ENCODE measurements at places on chromosomes 5 and 9.
A peak's percentile ranks its signal among the peaks of the same experiment; 100 is the strongest.

GRCh38 chr5:56640763-56641406 lies 174.5 kb upstream of the MAP3K1 start:
- no peak for DNase-seq

DNA sequence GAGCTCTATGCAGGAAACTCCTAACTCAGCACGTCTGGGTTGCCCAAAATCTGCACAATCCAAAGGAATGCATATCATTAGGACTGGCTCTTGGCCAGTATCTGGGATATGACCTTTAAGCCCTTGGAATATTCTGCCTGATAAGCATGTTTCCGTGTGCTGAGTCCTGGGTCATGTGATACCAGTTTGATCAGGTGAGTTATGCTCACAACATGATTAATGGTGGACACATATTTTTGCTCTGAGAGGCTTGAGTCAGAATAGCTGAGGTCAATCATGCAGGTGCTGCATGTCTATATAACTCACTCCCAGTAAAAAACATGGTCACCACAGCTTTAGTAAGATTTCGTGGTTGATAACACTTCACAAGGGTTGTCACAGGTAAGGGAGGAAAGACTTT lies 408.8 kb downstream of the YTHDC2 start:
- no peak for DNase-seq

GRCh38 chr5:83488271-83488670 lies 16.7 kb downstream of the VCAN start:
- DNase-seq = no peak

- no peak for DNase-seq
Measured at GRCh38 chr5:36285837-36286615, 15.7 kb downstream of the RANBP3L start.

- no peak for DNase-seq
Measured at GRCh38 chr5:75351139-75351926, 14.3 kb downstream of the HMGCR start.

DNA sequence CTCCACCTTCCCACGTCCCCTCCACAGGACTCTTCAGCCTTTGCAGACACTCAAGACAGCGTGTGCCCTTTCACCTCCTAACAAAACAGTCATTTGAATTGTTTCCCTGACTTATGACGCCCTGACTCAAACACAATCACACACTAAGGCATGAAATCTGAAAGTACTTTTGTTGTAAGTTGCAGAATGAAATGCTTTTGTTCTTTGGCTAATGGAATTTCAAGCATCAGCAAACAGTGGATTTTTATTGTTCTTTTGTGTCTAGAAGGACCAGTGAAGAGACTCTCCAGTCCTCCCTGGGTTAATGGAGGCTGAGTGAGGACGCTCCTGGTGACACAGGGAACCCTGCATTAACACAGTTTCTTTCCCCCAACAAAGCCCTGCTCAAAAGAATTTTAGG lies 380.1 kb downstream of the CTNND2 start:
- DNase-seq = no peak

DNA sequence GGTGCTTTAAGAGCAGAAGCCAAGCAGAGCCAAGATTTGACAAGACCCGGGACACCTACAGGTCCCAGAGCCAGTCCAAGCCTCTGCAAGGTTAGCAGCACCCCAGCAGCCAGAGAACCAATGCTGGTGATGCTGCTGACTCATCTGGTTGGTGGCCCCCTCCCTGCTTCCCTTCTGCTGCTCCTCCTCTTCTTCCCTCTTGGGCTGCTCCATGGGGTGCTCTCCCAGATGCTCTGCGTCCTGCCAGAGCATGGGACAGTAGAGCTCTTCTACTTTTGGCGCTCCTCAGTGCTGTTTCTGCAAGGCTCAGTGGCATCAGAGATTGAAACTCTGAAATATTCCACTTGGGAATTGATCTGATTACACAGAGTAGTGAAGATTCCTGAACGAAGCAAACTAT lies 76.1 kb upstream of the SAP30L start:
- no peak for DNase-seq

DNA sequence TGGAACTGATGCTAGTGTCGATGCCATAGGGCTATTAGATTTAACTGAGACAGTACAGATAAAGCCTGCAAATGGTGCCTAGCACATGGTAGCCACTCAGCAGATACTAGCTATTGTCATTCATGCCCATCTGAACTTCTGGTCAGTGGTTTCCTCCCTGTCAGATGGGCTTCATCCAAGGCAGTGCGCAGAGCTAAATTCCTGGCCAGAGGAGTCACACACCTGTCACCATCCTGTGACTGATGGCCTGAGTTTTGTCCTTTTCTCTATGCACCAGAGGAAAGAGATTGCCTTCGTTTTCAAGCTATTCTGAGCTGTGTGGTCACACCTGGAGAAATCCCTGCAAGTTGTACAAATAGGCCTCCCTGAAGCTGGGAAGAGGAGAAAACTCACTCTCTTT lies 34.7 kb downstream of the MSX2 start:
- no peak for DNase-seq

DNA sequence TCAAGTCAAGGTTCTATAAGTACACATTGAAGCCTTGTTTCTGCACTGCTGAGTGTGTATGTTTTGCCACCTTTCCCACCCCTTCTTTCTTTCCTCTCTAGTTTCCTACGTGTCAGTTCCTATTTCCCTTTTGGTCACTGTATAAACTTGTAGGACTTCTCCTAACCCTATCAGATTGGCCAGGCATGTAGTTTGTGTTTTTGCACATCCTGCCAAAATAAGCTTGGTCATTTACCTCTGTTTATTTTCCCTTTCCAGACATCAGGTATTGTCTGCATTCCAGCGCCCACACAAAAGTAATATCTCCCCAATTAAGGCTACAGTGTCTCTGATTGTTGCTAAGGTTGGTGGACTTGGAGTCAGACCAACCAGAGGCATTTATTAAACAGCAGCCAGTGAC lies 252.9 kb upstream of the MPDZ start:
- DNase-seq = no peak

DNA sequence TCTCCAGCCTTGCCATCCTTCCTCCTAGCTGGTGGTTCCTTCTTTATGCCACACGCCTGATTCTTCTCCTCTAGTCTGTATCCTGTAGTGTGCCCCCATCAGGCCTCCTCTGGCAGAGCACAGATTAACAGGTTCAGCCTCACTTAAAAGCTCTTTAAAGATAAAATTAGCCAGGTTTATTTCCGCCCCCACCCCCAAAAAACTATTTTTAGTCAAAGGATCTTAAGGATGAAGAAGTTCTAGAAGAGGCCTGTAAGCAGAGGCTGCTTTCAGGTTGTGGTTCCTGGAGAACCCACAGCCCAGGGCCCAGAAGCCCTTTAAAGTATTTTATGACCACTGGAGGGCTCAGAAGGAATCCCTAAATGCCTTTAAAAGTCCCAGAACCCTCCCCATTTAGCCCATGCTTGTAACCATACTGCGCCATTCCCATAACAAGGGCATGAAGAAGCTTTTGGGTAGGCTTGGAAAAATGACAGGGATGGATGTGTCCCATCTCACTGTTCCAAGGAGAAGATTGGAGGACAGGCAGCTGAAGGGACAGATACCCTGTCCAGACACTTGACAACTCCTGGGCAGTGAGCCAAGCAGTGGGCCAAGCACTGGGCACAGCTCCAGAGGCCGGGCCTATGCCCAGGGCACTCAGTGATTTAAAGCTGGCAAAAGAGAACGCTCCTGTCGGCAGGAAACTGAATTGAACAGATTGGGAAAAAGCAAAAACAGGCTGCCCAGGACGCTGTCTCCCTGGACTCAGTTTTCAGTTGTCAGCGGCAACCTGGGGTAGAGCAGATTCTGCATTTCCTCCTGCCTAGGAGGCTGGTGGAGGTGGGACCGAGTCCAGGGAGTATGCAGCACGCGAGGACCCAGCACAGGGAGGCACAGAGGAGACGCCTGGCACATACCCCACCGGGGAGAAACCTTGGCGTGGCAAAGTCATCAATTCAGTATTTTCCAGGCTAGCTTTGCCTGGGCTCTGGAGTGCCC lies 106.3 kb upstream of the SSBP2 start:
- DNase-seq = no peak

DNA sequence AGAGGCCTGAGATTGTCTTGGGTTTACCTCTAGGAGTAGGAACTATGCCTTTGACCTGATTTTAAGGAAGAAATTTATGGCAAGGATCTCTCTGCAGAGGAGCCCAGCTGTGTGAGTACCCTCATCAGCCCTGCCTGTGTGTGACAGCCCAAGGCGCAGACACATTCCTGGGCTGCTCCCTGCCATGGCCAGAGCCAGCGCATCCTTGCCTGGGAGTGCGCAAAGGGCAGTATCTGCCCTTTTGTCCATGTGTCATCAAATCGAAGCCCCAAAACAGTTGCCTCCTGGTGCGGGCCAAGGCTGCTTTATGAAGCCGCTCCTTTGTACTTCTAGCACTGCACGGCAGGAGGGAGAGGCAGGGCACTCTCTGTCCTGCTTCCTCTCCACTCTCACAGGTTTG lies 51.9 kb downstream of the PRRT1B start:
- no peak for DNase-seq

GRCh38 chr5:87404359-87404758 lies 8.4 kb downstream of the CCNH start:
- DNase-seq = no peak

DNA sequence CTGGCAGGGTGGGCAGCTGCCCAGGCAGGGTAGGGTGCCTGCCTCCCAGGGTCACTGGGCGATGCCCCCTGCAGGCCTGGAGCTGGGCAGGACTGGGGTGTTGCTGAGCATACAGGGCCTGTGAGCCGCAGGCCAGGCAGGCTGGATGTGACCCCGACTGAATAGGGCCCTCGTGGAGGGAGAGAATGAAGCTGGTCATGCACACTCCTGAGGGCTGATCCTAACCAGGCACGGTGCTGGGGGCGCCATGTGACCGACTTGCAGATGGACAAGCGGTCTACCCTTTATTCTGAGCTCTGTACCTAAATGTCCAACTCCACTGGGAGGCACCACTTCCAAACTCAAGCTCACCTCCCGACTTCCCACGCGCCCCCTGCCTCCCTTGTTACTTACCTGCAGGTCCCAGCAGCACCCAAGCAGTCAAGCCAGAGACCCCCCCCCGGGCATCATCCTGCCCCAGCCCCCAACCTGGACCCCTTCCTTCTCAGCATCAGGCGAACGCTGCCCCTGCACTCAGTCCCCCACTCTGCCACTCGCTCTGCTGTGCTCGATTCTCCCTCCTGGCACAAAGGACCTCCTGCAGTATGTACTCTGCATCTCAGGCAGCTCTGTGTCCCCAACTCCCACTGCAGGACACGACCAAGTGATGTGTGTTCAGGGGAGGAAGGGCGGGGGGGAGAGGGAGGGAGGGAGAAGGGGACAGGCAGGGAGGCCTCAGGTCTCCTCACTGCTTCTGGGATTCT lies 76.8 kb upstream of the PHYKPL start:
- DNase-seq = no peak

- no peak for DNase-seq
Measured at GRCh38 chr5:91598216-91598615, 215.1 kb upstream of the ARRDC3 start.

GRCh38 chr9:77999231-77999631 lies 32.4 kb downstream of the GNAQ start:
- no peak for DNase-seq

- DNase-seq = no peak
Measured at GRCh38 chr5:161697001-161697400, 11.5 kb downstream of the GABRA6 start.

- peak; percentile 17 for DNase-seq
Measured at GRCh38 chr9:110183208-110184145, 24.5 kb downstream of the C9orf152 start.

DNA sequence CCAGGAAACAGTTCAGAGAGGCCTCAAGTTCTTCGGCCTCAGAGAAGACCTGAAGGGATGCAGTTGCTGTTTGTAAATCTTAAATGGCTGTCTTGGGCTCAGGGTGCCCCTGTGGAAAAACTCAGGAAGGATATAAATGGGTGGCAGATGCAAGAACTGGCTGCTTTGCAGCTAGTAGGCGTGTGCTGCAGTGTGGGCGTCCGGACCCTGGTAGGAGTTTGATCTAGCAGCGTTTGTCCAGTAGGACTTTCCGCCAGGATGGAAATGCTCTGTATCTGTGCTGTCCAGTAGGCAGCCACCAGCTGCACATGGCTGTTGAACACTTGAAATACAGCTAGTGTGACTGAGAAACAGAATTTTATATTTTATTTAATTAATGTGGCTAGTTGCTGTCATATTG lies 7.7 kb downstream of the CDX1 start:
- no peak for DNase-seq

- DNase-seq = no peak
Measured at GRCh38 chr9:77785341-77785740, 137.2 kb upstream of the GNA14 start.

DNA sequence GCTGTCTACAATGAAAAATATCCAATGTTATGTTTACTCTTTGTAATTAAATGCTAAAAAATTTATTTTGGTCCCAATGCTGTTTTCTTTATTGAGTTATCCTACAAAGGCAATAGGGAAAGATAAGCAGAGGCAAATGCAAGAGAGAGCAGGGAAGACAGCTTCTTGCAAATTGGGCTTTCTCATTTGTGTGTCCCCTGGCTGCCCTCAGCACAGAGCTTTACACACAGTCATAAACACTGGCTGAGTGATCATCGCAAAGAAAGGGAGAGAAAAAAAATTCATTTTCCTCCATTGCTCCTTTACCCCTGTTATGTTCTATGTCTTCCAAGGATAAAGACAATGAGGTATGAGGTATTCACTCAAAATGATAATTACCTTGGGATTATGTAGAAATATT lies 2.3 kb upstream of the TSSK1B start:
- no peak for DNase-seq

DNA sequence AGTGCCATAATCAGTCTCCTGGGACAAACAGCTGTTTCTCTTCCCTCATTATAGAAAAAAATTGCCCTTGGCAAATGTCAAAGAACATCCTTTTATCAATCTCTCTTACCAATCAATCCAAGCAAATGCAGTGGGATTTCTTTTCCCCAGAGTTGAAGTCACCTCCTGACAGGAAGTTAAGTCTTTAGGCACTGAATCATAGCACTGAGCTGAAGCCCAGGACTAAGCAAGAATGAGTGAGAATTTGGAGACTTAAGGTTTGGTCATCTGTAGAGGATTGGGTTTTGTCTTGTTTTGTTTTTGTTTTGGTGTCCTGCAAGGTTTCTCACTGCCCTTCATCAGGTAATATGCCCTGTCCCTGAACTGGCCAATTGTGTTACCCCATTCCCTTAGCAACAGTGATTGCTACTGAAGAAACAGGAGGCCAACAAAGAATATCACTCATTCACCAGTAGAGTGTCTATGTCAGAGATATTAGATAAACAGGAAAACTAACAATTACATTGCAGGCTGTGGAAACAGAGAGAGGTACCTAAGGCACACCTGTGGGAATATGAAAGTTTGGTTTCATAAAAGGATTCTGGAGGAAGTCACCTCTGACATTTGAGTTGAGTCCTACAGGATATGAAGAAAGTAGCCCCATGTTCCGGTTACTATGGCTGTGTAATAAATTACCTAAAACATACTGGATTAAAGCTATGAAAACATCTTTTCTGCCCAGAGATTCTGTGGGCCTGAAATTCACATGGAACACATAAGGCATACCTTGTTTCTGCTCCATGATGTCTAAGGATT lies 4.5 kb upstream of the FXN start:
- DNase-seq = no peak

GRCh38 chr5:177405805-177406204 lies 3.6 kb downstream of the F12 start:
- no peak for DNase-seq

- DNase-seq = no peak
Measured at GRCh38 chr5:148297731-148298130, 14.5 kb upstream of the SPINK7 start.

All from activated T-cell treated with anti-CD3 and anti-CD28 coated beads for 1 hour (primary cell).